ENCODE measurements at places on chromosomes 1 and 21.
A peak's percentile ranks its signal among the peaks of the same experiment; 100 is the strongest.

GRCh38 chr1:61491497-61491896, 233.4 kb downstream of the TM2D1 start:
- no peak for DNase-seq

- no peak for DNase-seq
Observed at GRCh38 chr1:241985787-241986186, 13.1 kb downstream of the MAP1LC3C start.

- DNase-seq, result no peak
Observed at GRCh38 chr1:116347696-116348095, 25.3 kb upstream of the ATP1A1 start.

GRCh38 chr1:244952940-244953339, 88.6 kb upstream of the HNRNPU start:
- no peak for DNase-seq

DNA sequence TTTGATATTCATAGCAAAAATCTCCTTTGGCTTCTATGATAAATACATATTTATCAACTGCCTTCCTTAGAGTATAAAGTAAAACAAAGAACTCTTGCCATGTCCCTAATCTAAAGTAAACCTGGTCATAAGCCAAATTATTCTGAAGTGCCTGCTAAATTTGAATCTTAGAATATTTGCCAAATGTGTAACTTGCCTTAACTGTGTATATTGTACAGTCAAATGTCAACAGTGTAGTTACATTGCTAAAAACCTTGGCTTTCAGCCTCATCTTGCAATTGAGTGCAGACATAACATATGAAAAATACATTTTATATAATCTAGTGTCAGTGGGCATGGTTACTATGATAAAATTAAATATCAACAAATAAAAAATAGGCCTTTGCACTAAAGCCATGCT, 583.4 kb upstream of the ADAMTS5 start:
- DNase-seq, result no peak

DNA sequence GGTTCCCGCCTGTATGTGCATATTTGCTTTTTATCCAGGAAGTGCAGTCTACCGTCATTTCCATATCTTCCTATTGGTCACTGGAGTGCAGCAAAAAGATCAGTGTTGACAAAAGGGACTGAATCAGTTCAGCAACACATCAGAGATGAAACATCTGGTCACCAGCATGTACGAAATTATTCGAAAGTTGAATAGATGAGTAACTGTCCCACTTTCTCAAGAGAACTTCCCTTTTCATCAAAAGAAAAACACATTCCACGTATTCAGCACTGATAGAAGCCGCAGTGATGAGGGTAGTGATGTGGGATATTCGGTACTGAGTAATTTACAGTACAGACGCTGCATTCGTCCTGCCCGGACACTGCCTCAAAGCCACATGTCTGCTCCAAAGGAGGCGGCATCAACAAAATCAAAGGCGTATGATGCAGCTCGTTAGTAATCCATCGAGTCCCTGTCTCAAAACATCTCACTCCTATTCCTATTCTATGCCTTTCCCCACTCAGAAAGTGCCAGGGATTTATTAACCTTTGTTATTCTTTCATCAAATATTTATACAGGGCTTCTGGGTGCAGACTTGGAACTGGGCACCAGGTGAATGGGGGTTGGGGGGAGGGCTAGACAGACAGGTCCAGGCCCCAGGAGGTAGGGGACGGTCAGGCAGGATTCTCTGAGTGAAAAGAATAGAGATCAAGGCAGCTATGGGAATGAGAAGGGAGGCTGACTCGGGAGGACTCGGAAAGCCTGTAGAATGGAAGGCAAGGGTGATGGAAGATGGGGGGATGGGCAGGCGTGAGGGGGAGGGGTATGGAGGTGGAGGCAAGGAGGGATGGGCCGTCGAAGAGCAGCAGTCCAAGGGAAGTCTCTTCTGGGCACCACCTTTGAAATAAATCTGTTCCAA, 79.5 kb upstream of the SLC45A1 start:
- DNase-seq, result no peak

- no peak for DNase-seq
Observed at GRCh38 chr1:76136894-76137293, 62.3 kb downstream of the ST6GALNAC3 start.

GRCh38 chr1:41936107-41936506, 17.4 kb upstream of the HIVEP3 start:
- no peak for DNase-seq

DNA sequence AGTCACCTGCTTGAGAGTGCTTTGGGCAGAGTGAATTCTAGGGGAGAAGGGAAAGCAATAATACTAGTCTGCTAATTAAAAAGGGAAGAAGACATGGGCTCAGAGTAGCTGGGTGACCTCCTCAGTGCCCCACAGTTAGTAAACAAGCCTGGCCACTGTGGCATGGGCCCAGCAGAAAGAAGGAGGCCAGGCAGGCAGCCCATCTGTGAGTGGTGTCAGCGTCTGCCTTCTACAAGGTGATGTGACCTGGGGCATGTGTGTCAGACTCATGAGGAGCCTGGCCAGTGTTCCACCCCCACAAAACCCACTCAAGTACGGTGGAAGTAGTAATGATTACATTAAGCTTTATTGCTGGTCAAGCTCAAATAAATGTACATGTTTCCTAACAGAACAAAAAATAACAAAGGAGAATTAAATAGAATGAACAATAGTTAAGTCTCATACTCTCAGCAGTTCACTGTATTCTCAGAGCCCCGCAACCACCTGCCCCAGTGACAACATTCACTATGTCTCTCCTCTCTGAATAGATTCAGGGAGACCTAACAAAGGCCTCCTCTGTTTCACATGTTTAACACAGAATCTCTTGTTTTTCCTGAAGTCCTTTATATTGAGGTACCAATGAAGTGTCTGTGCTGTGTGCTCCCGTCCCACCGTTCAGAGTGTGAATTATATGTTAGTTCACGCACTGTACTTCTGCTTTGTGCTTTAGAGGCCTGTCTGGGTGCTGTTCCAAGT, 32.5 kb downstream of the SLC22A15 start:
- DNase-seq, result peak; percentile 34

GRCh38 chr1:22285549-22286396, 142.9 kb upstream of the WNT4 start:
- DNase-seq, result no peak

DNA sequence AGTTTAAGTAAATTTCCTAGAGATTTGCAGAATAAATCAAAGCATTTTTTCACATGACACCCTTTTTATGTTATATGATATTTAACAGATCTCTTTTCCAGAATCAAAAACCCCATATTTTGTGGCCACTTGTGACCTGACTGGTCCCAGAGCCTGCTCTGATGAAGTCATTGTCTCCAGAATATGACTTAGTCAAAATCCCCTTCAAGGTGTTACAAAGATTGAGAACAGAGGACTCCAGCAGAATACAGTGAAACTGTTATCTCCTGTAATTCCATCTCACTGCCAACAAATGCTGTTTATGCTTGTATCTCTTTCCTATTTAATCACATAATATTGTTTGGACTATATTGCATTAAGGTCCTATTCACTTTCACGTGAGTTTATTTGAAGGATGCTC, 25.6 kb downstream of the RGS1 start:
- no peak for DNase-seq

DNA sequence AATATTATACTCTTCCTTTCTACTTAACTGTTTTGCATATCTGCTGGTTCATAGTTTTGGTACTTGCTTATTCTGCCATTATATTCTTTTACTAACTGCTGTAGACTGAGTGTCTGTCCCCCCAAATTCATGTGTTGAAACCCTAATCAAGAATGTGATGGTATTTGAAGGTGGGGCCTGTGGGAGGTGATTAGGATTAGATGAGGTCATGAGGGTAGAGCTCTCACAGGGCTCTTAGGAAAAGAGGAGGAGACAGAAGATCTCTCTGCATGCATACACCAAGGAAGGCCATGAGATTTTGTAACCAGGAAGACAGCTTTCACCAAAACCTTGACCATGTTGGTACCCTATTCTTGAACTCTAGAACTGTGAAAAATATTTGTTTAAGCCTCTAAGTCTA, 354.1 kb upstream of the B3GALT2 start:
- DNase-seq, result no peak

DNA sequence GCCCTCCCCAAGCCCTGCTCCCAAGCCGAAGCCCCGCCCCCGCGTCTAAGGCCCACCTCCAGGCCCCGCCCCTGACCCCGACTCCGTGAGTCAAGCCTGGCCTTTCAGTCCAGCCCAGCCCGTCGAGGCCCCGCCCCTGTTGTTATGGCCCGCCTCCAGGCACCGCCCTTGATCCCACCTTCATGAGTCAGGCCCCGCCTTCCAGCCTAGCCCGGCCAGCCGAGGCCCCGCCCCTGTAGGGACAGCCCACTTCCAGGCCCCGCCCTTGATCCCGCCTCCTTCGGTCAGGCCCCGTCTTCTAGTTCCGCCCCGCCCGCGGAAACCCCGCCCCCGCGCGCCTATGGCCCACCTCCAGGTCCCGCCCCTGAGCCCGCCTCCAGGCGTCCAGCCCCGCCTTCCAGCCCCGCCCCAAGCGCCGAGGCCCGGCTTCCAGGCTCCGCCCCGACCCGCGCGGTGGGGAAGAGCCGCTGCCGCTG, 247 bp upstream of the DOP1B start:
- DNase-seq, result peak; percentile 100

DNA sequence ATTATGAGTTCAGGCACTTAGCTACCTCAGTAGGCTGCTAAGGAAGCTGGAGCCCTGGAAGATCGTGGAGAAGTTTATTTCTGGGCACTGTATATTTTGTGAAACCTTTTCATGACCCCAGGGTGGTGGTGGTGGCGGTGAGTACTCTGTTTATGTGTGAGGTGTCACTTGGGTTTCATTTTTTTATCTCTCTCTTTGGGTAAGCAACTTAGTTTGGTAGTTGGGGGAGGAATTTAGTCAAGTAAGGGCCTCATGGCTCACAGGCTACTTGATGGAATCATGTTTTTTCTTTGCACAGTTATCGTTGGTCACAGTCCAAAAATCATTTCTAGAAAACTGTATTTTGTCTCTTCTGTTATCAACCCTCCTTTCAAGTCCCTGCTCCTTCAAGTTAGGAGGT, 33.9 kb downstream of the C1orf141 start:
- DNase-seq, result no peak

GRCh38 chr1:101407505-101408211, 170.8 kb downstream of the S1PR1 start:
- DNase-seq, result no peak

DNA sequence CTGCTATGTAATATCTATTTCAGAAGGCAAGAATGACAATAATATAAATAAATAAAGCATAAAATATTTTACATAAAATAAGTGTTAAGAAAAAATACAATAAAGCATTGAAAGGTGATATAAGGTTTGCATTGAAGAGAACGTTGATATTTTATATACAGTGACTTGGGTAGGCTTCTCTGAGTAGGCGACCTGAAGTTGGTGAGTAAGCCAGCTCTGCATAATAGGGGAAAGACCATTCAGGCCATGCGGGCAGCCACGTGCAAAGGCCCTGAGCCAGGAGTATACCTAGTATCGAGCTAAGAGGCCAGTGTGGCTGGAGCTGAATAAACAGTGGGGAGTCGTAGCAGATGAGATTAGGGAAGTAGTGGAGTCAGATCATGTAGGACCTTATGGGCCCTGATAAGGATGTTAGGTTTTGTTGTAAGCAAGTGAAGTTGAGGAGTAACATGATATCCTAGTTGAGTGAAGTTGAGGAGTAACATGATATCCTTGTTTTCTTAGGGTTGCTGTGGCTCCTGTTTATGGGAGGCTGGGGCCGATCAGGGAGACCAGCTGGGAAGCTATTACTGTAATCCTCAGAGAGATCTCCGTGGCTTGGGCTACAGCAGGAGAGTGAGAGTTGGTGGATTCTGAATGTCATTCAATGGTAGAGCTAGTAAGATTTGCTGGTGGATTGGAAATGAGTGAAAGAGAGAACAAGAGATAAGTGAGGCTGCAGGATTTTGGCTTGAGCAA, 22.0 kb downstream of the KCNK1 start:
- DNase-seq, result no peak

GRCh38 chr1:33617451-33617850, 145.0 kb downstream of the ZSCAN20 start:
- DNase-seq, result no peak

GRCh38 chr1:203935321-203935720, 73.9 kb downstream of the SNRPE start:
- DNase-seq, result no peak

DNA sequence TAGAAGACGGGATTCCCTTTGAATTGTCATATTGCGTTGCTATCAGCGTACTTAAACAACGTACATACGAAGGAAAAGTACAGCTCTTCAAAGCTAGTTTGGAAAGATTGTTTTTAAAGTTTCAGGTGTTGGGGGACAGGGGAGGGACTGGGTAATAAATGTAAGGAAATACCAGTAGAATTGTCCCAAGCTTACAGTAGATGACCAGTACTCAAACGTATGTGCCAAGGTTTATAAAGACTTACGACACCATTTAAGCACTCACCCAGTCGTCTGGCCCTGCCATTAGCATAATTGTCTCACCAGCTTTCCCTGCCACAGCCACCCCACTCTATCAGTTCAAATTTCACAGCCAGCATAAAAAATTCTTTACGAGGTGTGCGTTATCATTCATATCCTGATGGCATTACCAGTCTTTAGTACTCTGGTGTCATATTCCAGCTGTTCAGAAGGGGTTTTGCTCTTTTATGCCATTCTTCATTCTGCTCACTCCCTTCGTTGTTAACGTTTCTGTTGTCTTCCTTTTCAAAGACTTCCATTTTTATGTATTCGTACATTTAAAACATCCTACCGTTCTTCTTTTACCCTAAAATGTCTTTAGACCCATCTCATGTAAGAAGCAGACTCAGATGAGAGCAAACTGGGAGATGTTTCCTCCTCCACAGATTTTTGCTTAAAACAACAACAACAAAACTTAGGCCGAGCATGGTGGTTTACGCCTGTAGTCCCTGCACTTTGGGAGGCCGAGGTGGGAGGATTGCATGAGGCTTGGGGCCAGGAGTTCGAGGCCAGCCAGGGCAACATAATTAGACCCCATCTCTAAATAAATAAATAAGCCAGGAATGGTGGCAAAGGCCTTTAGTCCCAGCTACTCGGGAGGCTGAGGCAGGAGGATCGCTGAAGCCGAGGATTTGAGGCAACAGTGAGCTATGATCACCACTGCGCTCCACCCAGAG, 1.0 kb upstream of the HP1BP3 start:
- DNase-seq, result no peak

DNA sequence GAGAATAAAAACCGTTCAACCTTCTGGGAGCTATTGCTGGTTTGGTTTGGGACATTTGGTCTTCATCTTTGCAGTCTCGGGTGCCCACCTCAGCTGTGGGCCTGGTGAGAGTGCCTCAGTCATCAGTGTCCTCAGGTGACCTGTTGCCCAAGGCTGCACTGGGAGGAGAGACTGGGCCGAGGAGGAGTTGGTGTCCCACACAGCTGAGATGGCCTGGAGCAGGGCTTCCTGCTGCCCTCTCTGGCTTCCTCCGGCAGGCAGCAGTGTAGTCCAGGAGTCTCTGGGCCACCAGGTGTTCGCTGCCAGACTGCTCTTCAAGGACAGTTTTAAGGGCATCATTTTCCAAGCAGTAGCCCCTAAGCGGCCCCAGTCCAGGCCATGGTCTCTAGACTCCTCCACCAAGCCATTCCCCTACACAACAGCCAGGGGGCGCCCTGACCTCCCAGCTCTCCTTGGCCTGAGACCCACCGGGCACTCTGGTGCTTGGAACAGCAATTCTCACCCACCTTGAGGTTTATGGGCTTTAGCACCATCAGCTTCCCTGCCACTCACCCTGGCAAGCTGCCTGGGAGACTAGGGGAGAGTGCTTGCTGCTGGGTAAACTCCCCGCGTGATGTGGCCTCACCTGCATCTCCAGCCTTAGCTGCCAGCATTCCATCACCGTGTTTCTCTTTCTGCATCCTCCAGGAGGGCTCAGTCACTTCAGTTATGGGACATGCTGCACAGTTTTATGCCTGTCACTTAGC, 9.1 kb upstream of the SYTL1 start:
- no peak for DNase-seq

GRCh38 chr1:238833919-238834318, 552.4 kb upstream of the CHRM3 start:
- no peak for DNase-seq
